Pancreas (tissue), 10 donors: ENCODE measurements at places on chromosomes 3 and 15. TPM values are rescaled to one million over a fixed set of nuclear protein-coding genes. Genes with fewer than 3 reads are reported as not detected.

GRCh38 chr3:194782698-194783404 is 97.2 kb downstream of the FAM43A start:
- no peak overlapping the region for H3K4me3 ChIP-seq
- no peaks in the 10 kb centered on the region for H3K36me3 ChIP-seq

DNA sequence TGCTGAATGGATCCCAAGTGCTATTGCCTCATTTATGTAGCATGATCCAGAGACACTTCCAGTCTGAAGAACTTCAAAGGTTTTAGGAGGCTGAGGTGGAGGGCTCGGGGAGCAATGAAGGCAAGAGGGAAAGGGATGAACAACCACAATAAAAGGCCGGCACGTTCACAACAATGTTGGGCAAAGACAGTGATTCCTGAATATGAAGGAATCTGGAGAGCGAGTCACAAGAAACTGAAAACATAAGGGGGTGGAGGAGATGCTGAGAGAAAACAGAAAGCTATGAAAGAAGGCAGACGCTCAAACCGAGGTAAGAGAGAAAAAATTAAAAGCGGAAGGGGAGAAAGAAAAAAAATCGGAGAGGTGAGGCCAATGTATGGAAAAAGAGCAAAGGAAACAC is 120.1 kb downstream of the GREM1 start:
- H3K4me1 ChIP-seq: no peaks in the 10 kb centered on the region
- no peak for DNase-seq
- H3K36me3 ChIP-seq: no peaks in the 10 kb centered on the region
- no peak overlapping the region for H3K27ac ChIP-seq
- no peak overlapping the region for H3K4me3 ChIP-seq

GRCh38 chr3:69738859-69739203 is 433 bp upstream of the MITF start:
- no peaks in the 10 kb centered on the region for H3K36me3 ChIP-seq
- H3K4me3 ChIP-seq: peak overlapping the region; percentile 85
- DNase-seq: no peak
- no peaks in the 10 kb centered on the region for H3K27me3 ChIP-seq

- no peaks in the 10 kb centered on the region for H3K27me3 ChIP-seq
- no peak overlapping the region for H3K27ac ChIP-seq
- H3K4me1 ChIP-seq: no peaks in the 10 kb centered on the region
Measured at GRCh38 chr3:120410541-120410940, 40.3 kb downstream of the FSTL1 start.

Gene IL17RD
- 3.9 TPM for total RNA-seq

Gene PIERCE2
- total RNA-seq: 3.3 TPM

Gene ANKRD63
- total RNA-seq: not detected
